ENCODE measurements at places on chromosomes 5 and 9.

GRCh38 chr9:7094576-7094975, 336.8 kb downstream of the KDM4C start:
- no peak for DNase-seq

GRCh38 chr9:135712613-135713295, 10.8 kb downstream of the KCNT1 start:
- DNase-seq: no peak

- DNase-seq: no peak
These were observed 113.4 kb upstream of the CNTLN start for GRCh38 chr9:17021387-17021970.

GRCh38 chr5:135364421-135365262, 34.4 kb downstream of the MACROH2A1 start:
- DNase-seq: no peak

- no peak for DNase-seq
These were observed 42.9 kb downstream of the FOXD1 start for GRCh38 chr5:73405691-73406090.

DNA sequence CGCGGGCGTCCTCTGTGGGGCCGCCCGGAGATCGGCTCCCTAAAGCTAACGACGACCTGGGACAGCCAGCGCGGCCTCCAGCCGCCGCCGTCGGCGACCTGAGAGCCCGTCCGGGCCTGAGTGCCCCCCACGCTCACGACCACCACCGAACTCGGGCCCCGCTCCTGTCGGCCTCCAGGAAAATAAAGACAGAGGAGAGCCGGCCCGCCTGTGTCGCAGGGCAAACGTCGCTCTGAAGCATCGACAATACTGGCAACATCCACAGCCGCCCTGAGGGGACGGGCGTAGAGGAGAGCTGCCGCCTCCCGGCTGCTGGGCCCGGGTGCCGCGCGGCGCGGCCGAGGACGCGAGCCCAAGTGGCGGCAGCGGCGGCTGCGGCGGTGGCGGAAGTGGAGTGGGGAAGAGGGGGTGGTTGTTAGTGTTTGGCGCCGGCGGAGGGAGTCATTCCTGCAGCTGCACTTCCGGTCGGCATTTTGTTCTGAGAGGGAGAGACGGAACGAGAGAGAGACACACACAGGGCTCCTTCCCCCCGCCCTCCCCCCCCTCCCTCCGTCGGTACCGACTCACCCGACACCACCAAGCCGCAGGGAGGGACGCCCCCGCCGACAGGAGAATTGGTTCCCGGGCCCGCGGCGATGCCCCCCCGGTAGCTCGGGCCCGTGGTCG, at the start of gene NIPBL:
Gene NIPBL (plus strand): TSS at position 471 of the 666 bp plus-strand sequence. CDS start 76,928 bp downstream, outside the sequence.
- peak; percentile 97 for DNase-seq

GRCh38 chr9:134188386-134189144, 24.2 kb upstream of the RNU6ATAC start:
- DNase-seq: peak; percentile 34

- peak; percentile 65 for DNase-seq
These were observed 784 bp downstream of the NLN start for GRCh38 chr5:65722575-65723403.

- DNase-seq: no peak
These were observed 11.0 kb upstream of the DMRT3 start for GRCh38 chr9:965497-965896.
